Daoy (cell line): ENCODE measurements at places on chromosomes 2 and 18. TPM values are rescaled to one million over a fixed set of nuclear protein-coding genes. Genes with fewer than 3 reads are reported as not detected.

The UGT1A8 gene
- 15.1 and 15.4 TPM in 2 replicates for total RNA-seq

The SPATA3 gene
- total RNA-seq = not detected in 2 replicates

The MAP3K19 gene
- not detected in 2 replicates for total RNA-seq

The FEV gene
- total RNA-seq = 0.34 TPM in 1 of 2 replicates, not detected in the other

The ANKRD30BL gene
- total RNA-seq = not detected in 2 replicates
